ENCODE measurements at places on chromosomes 16 and 17.
A peak's percentile ranks its signal among the peaks of the same experiment; 100 is the strongest.

GRCh38 chr17:51203838-51204237 is 37.6 kb downstream of the NME2 start:
- DNase-seq = no peak

GRCh38 chr16:14522671-14523070 is 107.4 kb downstream of the PARN start:
- no peak for DNase-seq

GRCh38 chr17:27660436-27660835 is 29.4 kb downstream of the LGALS9 start:
- no peak for DNase-seq

GRCh38 chr17:8698162-8698971 is 46.3 kb downstream of the CCDC42 start:
- no peak for DNase-seq

DNA sequence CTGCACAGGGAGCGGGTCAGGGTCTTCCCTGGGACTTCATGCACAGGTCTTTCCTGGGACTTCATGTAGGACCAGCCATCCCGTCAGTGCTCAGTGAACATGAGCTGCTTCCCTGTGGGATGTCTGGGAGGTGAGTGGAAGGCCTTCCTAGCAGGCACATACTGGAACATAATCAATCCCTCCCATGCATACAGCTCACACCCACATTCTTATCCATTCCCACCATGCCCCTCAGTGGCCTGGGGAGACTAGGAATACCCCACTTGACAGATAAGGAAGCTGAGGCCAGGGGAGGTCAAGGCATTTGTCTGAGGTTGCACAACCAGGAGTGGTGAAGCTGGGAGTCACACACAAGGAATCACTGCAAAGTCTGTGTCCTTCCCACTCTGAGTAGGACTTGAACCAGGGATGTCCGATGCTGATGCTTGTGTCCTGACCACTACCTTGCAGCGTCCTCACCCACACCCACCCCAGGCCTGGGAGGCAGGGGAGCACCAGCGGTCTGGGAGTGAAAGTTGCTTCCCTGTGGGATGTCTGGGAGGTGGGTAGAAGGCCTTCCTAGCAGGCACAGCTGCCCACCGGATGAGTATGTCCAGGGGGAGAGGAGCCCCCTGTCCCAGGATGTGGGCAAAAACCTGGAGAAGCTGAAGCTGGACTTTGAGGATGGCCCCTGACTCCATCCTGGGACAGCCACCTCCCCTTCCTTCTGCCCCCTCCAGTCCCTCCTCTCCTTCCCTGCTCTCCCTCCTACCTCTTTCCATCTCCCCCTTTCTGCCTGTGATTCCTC is 1.0 kb upstream of the NLRC5 start:
- DNase-seq = no peak

GRCh38 chr17:49382556-49382955 is 20.5 kb upstream of the ZNF652 start:
- no peak for DNase-seq

DNA sequence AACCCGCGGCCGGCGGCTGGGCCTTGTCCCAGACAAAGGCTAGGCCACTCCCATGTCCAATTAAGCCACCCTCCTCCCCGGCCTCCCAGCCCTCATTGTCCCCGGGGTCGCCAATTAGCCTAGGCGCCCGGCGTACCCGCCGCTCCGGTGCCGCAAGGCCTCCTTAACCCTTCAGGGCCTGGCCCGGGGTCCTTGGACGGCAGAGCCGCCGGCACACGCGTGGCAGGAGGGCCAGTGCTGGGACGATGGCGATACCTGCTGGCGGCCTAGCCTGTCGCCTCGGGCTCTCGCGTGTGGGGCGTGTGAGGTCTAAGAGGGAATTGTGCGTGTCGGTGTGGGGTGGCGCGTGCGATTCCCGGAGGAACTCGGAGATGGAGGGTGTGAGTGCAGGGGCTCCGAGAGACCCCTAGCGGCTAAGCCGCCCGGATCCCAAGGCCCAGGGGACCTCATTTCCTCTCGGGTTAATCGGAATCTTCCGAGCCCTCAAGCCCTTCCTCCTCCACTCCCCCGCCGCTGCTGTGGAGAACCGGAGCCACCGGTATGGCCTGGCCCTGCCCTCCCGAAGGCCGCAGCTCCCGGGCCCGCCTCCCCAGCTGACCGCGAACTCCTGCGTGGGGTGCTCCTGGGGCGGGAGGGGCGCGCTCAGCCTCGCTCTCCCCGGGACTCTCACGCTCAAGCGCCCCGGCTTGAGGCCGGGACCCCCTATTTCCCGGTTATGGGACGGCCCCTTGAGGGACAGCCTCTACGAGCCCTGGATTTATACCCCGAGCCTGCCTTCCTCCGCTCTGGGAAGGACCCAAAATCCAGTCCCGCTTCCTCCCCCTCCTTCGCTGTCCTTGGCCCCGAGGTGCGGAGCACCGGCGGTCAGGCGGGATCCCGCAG is 11.9 kb downstream of the TBX2 start:
- peak; percentile 45 for DNase-seq

DNA sequence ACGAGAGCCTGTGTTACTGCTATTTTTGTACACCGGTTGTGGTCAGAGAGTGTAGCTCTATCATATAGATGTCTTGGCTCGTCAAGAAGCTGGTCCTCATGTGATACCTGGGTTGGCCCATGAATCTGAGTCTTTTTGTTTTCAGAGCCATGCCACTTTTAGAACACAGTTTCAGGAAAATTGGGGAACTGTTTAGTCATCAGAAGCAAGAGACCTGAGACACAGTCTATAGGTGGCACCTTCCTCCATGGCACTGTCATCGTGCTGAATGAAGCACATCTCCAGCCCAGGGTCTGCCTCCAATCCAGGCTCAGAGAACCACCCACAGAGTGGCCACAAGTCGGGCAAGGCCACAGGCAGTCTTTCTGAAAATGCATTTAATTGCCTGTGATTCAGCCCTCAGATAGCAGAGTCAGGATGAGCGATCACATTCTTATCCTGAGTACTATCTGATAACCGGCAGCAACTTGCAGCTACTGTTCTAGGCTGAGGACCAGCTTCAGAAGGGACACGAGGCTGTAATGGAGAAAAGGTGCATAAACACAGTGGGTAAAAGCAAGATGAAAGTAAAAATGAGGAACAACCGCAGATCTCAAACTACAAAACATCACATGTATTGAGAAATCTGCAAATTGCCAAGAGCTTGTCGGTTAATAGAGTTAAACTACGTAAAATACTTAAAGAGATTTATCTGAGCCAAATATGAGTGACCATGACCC is 14.2 kb upstream of the HAPSTR1 start:
- peak; percentile 59 for DNase-seq

GRCh38 chr16:73616770-73617169 is 568.8 kb upstream of the ZFHX3 start:
- no peak for DNase-seq

- no peak for DNase-seq
These were observed 32.6 kb downstream of the RAI1 start for GRCh38 chr17:17713839-17714238.

GRCh38 chr17:13671771-13672170 is 70.0 kb upstream of the HS3ST3A1 start:
- peak; percentile 9 for DNase-seq

DNA sequence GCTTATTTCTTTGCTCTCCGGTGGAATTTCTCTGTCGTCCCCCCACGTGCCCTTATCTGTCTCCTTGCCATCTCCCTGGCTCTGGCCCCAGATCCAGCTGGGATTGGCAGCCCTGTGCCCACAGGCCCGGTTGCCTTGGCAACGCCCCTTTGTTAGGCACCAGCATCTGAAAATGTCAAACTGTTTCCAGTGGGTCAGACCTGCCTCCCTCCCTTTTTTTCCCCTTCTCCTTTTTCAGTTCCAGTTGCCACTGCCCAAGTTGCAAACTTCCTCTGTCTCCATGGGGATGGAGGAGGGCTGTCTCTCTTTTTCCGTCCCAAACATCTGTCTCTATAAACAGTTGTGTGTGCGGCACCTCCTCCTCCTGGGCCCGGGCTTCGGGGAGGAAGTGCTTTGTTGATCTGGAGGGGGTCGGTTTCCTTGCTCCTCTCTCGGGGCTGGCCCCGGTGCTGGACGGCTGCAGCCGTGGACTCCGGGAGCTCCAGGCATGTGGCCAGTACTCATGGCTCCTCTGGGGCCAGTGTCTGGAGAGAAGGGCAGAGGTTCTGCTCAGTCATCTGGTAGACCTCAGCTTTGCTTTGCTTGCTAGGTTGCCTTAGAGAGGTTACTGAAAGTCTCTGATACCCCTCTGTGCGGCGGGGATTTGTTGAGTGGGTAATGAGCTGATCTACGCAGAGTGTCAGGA is 35.3 kb downstream of the SOCS3 start:
- DNase-seq = no peak

DNA sequence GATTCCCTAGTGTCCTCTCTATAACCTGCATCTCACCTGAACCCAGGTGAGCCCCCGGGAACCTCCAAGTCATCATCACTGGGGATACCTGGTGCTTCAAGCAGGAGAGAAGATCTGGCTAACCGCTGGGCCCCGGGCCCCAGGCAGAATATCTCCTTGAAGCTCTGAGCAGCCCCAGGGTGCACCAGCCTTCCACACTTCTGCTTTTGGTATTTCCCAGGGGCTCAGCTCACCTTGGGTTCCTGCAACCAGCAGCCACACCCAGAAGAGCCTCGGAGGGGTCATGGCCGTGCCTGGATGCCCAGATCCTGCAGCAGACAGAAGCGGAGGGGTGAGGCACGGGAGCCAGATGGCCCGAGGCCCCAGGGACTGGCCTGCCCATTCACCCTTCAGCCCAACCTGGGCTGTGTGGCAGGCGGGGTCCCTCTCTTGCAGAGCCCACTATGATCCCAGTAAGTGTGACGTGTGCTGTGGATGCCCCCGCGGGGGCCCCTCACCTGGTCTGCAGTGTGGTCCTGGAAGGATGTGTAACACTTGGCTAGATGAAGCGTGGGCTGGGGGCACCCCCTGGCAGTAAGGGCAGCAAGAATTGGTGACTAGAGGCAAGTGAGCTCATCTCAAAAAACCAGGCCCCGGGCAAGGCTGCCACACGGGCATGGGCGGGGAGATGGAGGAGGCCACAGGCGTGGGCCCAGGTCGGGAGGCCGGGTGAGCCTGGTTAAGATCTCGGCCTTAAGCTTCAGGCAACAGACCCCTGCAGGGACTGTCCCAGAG is 2.6 kb downstream of the LGALS3BP start:
- DNase-seq = no peak

DNA sequence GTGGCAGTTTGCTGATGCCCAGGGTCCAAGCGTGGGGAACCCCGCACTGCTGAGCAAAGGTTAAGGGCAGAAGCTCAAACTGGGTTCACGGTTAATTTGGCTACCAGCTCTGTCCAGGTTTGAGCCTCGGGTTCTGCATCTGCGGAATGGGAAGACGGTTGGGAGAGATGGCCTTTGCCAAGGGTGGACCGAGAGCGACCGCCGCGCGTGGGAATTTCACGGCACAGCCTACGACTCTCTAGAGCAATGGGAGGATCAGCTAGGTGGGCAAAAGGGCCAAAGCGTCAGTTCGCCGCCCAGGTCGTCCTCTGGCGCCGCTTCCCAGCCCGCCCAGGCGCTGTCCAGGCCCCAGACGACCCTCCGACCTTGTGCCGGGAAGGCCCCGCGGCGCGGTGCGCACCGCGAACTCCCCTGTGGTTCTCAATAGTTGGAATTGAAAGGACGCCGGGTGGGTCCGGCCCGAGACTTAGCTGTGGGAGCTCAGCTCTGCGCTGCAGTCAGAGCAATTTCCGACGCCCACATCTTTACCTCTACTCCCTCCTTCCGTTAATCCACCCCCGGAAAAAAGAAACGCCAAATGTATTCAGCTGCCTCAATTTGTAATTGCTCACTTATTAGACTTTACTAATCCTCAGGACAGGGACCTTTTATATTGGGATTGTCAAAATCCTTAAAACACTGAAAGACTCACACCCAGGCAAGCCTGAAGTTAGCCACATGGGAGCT is 2.5 kb upstream of the HS3ST3B1 start:
- DNase-seq = no peak

DNA sequence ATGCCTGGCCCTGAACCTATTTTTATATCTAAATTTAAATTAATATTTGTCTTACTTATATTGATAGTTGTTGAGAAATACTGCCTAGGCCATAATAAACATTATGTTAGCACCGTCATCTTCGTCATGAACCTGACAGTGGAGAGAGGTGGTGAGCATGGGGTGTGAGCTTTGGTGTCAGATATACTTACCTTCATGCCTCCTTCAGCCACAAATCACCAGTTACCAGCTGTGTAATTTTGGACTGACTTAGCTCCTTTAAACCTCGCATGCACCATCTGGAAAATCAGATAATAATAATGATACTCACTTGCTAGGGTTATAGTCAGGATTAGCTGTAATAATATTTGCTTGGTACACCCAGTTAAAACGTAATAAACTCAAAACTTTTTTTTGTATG is 35.0 kb downstream of the SNX29 start:
- no peak for DNase-seq

- no peak for DNase-seq
These were observed 46.0 kb downstream of the HOXB1 start for GRCh38 chr17:48484850-48485249.

GRCh38 chr16:8872967-8873865 is 4.4 kb upstream of the CARHSP1 start:
- DNase-seq = no peak

DNA sequence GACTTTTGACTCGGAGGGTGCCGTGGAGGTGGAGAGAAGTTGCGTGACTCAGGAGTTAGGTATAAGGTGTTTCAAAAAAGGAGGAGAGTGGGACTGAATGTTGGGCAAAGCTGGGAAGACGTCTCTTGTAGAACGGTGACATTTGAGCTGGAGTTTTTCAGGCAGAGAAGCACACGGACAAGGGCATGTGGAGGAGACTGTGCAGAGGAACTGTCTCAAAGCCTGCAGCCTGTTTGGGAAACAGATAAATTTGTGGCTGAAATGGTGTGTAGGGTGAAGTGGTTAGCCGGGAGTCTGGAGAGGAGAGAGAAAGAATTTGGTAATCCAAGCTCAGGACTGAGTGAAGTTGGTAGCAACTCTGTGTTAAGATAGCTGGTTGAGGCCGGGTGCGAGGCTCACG is 9.8 kb downstream of the USP10 start:
- no peak for DNase-seq

DNA sequence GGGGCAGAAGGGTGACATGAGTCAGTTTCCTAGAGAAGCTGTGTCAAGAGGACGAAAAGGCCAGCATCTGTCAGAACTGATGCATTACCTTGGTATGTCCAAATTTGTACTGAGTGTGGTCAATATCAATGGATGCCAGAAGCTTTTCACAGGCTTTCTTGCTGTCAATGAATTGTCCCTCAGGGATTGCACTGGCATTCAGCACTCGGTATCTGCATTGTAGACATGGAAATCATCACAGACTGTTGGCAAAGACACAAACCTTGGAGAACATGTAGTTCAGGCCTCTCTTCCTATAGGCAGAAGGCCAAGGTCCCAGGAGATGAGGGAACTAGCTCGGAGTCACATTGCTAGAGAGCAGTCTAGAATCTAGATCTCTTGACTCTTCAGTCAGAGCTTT is 16.6 kb downstream of the MYH3 start:
- DNase-seq = no peak

Measured in RWPE1 (cell line).